Fibroblast of skin of right quadriceps (primary cell): ENCODE measurements at places on chromosomes 7 and 10.

DNA sequence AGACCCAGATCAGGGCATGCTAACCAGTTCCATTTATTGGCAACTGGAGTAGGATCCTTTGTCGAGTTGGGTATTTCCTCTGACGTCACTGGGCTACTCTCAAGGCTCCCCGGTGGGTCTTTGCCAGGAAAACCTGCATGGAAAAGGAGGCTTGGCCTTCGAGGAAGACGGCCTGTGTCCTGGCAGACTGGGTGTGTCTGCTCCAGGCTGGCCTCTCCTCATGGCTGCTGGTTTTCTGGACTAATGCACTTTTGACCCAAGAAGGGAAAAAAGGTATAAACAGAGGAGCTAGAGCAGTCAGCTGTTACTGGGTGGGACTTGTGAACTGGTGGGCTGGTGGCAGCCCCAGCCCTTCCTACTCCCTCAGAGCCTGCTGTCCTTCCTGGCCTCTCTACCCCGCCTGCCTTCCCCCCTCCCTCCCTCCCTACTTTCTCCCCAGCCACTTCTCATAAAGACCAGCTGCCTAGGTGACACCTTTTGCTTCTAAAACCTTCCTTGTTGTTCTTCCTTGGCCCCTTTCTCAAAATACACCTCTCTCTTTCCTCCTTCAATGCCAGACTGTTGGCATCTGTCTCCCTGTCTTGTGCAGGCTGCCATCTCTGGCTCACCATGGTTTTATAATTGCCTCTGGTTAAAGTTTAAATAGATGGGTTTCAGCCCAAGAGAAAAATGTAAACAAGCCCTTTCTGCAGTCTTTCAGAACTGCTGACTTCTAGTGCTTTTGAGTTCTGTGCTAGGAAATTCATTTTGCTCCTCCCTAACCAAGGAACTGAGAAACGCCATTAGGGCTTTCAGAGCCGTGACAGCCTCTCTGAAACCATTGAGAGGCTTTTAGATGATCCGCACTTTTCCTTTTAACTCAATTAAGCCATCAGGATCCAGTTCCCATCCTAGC lies 101.8 kb upstream of the MKLN1 start:
- peak; percentile 40 for DNase-seq

DNA sequence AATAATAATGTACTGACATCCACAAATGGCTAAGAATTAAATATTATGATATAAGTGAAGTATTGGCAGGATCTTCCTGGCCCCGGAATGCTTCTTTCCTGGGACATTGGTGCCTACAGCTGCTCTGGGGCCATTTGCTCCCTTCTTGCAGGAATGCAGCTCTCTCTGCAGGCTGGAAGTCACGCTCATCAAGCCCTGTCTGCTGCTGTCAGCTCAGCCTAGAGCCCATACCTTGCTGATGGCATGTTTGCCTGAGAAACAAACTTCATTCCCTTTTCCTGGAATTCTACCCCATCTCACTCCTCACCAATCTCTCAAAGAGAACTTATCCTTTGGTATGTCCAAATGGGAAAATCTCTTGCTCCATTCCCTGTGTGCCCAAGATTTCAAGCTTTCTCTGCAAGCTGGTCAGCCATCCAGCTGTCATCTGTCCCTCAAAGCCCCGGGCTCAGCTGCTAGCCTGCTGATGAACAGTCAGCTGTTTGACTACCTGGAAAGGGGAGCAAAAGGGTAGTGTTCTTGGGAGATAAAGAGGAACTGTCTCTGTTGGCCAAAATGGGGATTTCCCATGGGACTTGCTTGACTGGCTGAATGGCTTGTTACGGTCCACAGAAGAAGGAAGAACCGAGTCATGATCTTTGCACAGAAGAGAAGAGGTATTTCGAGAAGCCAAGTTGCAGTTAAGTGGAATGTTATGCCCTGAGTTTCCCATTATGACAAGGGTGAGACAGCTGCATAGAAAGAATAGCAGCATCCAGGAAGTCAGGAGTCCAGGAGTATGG lies 12.0 kb upstream of the RASSF4 start:
- DNase-seq = no peak

DNA sequence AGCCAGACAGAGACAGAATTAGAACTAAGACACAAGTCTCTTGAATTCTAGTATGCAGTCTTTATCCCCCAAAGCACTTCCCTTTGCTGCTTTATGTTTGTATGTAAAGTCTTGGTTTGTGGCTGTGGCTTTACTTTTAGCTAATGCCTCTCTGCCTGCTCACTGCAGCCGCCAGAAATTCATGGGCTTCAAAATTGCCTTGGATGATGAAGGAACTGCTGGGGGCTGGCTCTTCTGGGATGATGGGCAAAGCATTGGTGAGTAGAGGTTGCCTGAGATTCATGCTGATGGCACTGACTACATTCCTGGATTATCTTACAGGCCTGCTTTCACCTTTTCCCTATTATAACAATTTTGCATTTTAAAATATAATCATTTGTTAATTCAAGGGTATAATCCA lies 10.9 kb upstream of the MGAM2 start:
- no peak for DNase-seq

DNA sequence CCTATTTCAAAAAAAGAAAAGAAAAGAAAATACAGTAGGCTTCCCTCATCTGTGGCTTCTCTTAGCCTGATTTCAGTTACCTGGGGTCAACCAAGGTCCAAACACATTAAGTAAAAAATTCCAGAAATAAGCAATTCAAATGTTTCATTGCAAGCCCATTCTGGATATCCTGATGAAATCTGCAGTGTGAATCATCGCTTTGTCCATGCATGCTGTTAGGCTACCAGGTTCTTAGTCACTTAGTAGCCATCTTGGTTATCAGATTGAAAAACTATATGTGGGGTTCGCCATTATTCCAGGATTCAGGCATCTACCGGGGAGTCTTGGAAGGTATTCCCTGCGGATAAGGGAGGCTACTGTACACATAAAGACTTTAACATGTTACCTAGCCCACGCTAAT lies 991 bp upstream of the FAM204A start:
- peak; percentile 48 for DNase-seq

- DNase-seq = no peak
Observed at GRCh38 chr10:65235846-65236245, 1690.0 kb upstream of the LRRTM3 start.

DNA sequence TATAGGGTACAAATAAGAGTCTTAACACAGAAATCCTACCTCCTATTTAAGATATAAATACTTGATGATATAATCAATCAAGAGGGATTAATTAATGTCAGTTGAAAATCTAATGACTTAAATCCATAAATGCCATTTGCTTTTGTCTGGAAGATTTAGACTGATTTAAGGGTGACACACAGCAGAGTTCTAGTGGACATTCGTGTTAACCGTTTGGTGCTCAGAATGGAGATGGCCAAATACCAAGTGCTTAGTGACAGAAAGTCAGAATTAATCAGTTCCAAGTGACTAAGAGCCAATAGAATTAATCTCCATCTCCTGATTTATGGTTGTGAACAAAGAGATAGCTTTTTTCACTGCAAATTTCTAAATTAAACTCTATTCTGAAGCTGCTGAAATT lies 36.2 kb downstream of the NAMPT start:
- no peak for DNase-seq

GRCh38 chr7:96589038-96589437 lies 120.6 kb downstream of the SEM1 start:
- no peak for DNase-seq

GRCh38 chr7:146053492-146053891 lies 63.1 kb upstream of the CNTNAP2 start:
- DNase-seq = no peak

- no peak for DNase-seq
Observed at GRCh38 chr7:128105228-128106022, 74.2 kb upstream of the LRRC4 start.

- no peak for DNase-seq
Observed at GRCh38 chr7:45180084-45180986, 22.7 kb downstream of the RAMP3 start.

DNA sequence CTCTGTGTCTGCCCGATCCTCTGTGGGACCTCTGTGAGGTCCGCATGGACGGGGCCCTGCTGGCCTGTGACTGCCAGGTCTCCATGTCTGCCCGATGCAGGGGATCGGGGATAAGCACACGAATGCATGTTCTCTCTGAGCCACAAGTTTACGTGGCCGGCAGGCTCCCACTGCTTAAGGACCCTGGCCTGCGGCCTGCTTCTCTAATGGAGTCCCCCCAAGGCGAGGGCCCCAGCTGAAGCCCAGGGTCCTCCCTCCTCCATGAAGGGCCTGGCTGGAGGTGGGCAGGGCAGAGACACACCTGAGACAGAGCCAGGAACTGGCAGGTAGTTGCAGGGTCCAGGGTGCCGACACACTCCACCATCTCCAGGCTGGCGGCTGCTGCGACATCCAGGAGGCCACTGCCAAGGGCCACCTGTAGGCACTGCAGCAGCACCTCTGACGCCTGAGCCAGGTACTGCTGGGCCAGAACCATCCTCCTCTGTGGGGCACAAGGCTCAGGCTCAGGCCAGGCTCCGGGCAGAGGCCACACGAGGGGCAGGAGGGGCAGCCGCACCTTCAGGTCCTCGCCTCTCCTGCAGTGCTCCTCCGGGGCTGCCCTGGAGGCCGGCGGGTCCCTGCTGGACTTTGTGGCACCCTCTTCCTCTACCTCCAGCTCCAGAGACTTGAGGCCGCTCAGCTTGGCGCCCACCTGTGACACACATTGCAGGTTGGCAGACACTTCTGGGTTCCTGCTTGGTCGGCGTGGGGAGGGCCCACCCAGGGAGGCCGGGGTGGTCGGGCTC lies 60.9 kb upstream of the NKX6-2 start:
- no peak for DNase-seq

- DNase-seq = no peak
Observed at GRCh38 chr7:12872487-12872886, 185.1 kb downstream of the ARL4A start.

DNA sequence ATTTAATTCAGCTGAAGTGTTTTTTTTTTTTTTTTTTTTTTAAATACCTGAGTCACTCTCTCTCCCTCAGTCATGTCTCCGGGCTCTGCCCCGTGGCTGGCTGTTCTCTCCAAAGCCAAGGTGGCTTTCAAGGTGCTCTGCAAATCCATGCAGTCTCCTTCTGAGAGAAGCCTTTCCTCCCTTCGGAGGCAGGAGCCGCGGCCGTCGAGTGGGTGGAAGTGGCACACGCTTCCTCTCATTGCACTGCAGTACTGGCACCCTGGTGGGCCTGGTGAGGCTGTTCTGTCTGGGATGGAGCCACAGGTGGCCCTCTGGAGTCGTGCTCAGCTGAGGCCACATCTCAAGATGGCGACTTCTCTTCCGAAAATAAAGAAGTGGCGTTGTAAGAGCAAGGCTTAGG lies 221.8 kb downstream of the GLRX3 start:
- no peak for DNase-seq

DNA sequence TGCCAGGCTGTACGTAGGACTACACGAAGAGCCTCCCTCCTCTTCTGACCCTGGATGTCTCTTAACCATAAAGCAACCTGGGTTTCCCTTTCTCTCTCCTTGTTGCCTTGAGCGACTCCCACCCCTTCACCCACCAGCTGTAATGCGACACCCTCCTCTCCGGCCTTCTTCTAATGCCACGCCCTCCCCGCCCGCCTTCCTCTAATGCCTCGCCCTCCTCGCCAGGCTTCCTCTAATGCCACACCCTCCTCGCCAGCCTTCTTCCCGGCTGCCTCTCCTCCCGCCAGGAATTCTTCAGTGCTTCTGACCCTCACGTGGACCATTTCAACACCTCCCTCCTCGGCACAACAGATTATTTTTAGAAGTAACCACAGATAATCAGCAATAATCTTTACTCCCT lies 348.5 kb upstream of the SHH start:
- no peak for DNase-seq
